Lower leg skin (tissue), 4 donors: ENCODE measurements at places on chromosomes 2 and 18. TPM values are rescaled to one million over a fixed set of nuclear protein-coding genes. Genes with fewer than 3 reads are reported as not detected.

GRCh38 chr2:186595219-186595618, 5.4 kb downstream of the ITGAV start:
- no peak for DNase-seq

DNA sequence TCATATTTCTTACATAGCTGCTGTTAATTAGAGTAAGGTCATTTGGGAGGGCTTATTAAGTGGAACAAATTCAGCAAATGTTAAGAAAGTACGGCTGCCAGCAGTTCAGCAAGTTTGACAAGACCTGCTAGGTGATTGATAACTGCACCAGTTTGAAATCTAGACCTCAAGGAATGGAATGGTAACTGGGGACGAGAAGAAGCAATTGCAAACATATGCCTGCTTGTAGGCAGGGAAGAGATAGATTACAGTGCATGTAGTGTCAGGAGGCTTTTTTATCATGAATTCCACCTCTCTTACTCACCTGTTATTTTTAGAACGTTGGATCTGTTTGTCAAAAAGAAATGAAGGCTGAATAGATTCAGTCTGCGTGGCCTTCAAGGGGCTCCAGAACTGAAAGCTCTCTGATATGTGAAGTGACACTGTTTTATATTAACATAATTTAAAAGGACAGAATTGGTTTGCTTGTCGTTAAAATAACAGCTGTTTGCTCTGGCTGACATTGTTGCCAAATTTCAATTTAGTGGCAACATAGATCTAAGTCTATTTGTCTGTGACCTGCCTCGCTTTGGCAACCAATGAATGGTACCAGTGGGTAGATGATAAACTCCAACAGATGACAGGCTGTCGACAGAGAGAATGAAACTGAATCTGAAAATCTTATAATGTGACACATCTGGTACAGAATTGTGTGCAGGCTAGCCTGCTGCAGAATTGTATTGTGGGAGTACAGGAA, 199.3 kb downstream of the ZNF407 start:
- DNase-seq: no peak

Gene ACVR1C
- total RNA-seq: 0.72 TPM

Gene ARL6IP6
- 45.3 TPM for total RNA-seq

Gene ANKRD29
- 1.6 TPM for total RNA-seq
